Muscle of leg (tissue), 16 donors: ENCODE measurements at places on chromosomes 5 and 9.
A peak's percentile ranks its signal among the peaks of the same experiment; 100 is the strongest.

DNA sequence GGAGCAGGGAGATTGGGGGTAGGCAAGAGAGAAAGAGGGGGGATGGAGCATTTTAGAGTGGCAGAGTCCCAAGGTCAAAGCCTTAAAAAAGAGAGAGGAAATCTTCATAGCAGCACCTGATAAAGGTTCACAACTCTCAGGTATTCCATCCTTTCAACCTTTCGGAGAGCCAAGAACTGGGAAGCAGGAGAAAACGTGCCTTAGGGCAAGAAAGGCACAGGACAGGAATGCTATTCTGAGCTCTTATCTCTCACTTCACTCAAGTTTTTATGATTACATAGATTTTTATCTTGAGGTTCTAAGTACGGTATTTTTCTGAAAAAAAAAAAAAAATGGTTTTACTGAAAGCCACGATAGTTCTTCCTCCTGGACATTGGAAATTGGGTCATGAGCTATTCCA is 34.5 kb upstream of the SMAD5 start:
- no peak for DNase-seq

DNA sequence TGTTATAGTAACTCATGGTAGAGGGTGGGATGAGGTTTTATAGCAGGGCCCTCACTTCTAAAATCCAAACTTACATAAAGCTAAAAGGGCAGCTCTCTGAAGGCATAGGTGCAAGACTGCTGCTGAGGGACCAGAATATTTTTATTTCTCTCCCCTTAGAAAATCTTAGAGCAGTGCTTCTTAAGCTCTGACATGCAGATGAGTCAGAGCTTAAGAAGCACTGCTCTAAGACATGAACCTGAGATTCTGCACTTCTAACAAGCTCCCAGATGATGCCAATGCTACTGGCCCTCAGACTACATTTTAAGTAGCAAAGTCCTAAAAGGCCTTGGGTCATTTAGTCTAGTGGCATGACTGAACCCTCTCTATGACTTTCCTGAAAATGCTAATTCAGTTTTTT is 97.6 kb upstream of the SPRY4 start:
- DNase-seq = no peak

- peak; percentile 41 for DNase-seq
These were observed 22.3 kb upstream of the TBCA start for GRCh38 chr5:77798456-77798855.

- no peak for DNase-seq
These were observed 22.7 kb upstream of the CCDC180 start for GRCh38 chr9:97284798-97285197.

- peak; percentile 14 for DNase-seq
These were observed 128.0 kb upstream of the ABCA1 start for GRCh38 chr9:105055917-105056316.

DNA sequence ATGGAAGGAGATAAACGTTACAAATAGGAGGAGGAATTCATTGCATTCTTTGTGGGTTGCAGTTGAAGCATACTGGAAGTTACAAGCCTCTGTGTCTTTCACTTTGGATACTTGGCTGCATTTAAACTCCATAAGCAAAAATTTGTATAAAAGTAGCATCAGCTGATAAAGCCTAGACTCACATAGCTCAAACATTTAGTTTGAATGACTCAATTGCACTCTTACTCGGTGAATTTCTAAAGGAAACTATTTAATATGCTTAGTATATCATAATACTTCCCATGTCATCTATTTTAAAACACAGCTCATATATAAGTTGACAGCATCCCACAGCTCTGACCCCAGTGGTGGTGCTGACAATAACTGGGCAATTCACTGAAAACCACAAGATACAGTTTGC is 596.6 kb upstream of the ZNF608 start:
- no peak for DNase-seq

DNA sequence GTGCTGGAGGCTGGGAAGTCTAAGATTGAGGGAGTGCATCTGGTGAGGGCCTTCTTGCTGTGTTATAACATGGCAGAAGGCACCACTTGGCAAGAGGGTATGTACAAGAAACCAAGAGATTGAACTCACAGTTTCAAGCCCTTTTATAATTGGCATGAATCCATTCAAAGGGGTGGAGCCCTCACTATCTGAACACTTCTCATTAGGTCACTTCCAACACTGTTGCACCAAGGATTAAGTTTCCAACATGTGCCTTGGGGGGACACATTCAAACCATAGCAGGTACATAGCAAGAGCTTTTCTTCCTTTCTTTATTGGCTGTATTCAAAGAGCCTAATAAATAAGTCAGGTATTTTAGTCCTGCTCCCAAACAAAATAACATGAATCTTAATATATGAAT is 62.7 kb downstream of the PRELID2 start:
- no peak for DNase-seq

GRCh38 chr9:14405176-14405706 is 91.3 kb upstream of the NFIB start:
- peak; percentile 66 for DNase-seq

DNA sequence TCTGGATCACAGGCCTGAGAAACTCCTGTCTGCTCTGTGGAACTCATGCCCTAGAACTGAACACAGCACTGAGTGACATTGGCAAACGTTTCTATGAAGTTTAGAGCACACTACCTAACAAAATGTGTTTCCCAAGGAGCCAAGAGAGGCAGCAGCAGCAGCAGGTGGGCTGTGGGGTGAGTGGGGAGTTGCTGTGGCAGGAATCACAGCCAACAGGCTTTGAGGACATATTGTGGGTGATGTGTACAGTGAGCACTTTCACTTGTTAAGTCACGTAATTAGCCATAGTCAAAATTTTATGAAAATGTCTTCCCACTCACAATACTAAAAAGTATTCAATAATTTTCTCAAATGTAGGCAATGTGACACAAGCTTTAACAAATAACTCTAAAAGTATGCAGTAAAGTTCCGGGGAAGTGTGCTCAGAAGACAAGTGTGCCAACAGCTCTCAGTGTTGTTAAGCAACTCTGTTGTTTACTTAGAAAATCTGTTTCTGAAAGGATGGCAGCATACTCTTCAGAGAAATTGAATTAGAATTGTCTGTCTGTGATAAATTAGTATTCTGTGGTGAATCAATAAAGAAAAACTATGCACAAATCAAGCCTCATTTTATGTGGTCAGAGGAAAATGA is 482.1 kb downstream of the SEMA5A start:
- no peak for DNase-seq

DNA sequence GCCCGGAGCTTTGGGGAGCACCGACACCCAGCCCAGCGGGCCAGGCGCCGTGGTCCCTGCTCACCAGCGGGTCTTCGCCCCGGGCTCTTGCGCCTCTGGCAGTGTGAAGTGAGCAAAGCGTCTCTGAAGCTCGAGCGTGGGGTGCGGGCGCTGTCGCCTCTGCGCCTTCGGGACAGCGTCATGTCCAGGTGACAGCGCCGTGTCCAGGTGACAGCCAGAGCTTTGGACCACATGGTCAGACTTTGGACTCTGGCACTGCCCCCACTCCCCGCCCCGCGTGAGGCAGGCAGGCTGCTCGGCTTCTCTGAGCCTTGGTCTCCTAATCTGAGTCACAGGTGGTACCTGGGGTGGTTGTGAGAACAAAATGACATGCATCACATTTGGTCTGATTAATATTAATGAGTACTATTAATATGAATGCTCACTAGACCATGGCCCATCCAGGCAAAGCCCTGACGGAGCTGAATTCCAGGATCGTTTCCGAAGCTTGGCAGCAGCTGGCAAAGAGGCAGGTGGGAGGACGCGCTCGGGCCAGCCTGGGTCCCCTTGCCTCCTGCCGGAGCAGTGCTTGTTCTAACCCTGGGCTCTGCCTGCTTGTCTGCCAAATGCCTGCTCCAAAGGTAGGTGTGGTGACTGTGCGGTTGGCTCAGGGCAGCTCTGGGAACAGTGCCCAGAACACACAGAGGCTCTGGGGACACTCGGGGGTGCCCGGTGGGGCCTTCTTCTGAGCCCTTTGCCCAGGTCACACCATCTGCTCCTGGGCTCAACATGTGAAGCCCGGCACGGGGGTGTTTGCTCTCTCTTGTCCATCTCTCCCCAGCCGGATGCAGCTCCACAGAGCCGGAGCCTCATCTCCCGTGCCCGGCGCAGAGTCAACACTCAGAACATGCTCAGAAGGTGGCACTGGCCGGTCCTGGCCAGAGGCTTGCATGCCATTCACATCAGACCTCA is 157.1 kb downstream of the OLFM1 start:
- peak; percentile 13 for DNase-seq

DNA sequence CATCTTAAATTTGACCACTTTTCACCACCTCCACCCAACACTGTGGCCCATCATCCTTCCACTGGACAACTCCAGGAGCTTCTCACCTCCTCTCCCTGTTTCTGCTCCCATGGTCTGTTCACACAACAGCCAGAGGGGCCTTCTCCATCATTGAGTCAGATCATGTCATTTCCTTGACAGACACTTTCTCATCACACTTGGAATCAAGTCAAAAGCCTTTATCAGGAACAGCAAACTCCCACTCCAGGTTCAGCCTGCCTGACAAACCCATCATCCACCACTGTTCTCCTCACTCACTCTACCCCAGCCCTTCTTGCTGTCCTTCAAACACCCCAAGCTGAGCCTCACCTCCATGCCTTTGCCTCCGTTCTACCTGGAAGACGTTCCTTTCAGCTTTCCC is 78.4 kb upstream of the ADRA1B start:
- DNase-seq = no peak

- DNase-seq = no peak
These were observed 528.9 kb upstream of the ZNF462 start for GRCh38 chr9:106334081-106334480.

GRCh38 chr9:127903557-127904475 is 4.4 kb upstream of the ST6GALNAC6 start:
- peak; percentile 72 for DNase-seq

DNA sequence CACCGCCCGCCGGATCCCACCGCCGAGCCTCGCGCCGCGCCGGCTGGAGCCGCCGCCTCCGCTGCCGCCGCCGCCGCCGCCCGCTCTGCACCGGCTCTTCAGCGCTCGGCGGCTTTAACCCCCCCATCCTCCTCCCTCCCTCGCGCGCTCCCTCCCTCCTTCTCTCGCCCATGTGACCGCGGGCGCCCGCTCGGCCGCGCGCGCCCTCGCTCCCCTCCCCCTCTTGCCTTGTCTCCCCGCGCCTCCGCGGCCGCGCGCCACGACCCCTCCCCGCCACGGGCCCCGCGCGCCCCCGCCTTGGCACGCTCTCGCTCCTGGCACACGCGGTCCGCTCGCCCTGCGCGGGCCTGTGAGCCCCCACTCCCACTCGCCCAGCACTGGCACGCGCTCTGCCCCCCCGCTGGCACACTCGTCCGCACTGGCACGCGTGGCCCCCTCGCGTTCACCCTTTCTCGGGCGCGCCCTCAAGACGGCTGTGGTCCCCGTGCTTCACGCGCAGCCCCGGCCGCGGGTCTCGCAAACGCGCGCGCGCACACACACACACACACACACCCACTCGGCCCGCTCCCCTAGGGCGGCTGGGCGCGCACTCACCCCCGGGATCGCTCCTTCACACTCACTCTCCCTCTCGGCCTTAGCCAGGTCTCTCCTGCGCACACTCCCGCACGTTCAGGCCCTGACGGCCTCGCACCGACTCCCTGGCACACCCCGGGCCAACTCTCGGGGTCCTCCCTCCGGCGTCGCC is at the start of gene CNTFR:
CNTFR (minus strand) TSS at position 89 of the 745 bp plus-strand sequence. CDS start 20,743 bp downstream, outside the sequence.
- peak; percentile 87 for DNase-seq

GRCh38 chr9:31700252-31701045 is 684.0 kb upstream of the ACO1 start:
- DNase-seq = no peak

- no peak for DNase-seq
These were observed 135.0 kb downstream of the PAM start for GRCh38 chr5:102890133-102890532.

DNA sequence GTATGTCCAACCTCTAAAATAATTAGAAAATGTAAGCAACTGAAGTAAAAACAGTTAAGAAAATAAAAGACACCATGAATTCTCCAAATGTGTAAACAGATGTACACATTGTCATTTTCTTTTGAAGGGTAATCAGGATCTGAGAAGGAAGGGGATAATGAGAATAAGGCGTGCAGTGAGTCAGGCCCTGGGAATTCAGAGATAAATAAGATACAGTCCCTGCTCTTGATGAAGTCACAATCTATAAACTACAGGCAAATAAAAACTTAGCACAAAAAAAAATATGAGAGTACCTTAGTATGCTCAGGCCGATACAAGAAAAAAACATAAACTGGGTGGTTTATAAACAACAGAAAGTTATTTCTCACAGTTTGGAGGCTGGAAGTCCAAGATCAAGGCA is 315.3 kb downstream of the DNAH5 start:
- no peak for DNase-seq

GRCh38 chr9:133436681-133437080 is 14.5 kb downstream of the ADAMTS13 start:
- no peak for DNase-seq

- peak; percentile 29 for DNase-seq
These were observed 36.9 kb upstream of the ADAMTS16 start for GRCh38 chr5:5103245-5103644.

GRCh38 chr5:165622864-165623536 is 2117.6 kb downstream of the MAT2B start:
- no peak for DNase-seq

GRCh38 chr5:302966-303365 is 18.5 kb upstream of the AHRR start:
- no peak for DNase-seq

DNA sequence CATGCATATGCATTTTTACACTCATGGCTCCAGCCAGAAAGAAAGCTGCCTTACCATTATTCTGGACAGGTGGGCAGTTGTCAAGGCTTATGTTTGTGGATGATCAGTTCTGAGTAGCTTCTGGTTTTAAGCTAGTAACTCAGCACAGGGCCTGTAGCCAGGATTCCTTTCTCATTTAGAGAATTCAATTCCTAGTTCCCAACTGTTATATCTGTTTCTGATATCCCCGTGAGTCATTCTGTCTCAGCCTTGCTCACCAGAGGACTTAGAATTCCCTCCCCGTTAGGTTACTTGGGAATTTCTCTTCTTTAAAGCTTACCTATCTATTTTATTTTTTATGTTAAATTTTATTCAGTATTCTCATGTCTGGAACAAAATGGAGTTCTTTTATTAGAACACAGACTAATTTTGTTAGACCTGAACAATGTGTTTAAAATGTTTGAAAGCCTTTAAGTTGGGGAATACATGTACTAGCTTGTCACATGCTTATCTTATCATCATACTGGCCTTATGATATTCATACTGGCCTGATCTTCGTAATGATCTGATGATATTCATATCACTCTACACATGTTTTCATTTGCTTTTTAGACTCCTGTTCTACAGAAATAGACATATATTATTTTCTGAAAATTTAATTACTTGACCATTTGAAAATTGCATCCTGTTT is 47.1 kb downstream of the CAST start:
- no peak for DNase-seq

- DNase-seq = no peak
These were observed 14.2 kb upstream of the ZNF883 start for GRCh38 chr9:113026200-113026599.

DNA sequence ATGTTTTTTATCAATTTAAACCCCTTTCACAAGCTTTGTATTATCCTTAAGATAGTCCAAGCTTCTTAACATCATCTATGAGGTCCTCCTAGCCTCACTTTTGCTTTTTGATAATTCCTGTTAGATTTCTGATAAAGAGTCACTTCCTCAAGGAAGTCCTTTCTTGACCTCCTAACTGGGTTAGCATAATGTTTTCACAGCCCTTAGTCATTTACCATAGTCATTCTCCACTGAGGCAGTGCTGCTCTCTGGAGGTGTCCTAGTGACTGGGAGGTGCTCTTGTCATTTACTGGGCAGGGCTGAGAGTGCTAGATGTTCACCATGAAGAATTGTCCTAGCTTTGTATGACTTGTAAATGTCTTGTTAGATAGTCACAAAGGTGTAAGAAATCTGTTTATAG is 26.4 kb downstream of the TNPO1 start:
- no peak for DNase-seq
